Activated B cell treated with CpG ODN at 0.5 μM for 24 hours (primary cell): ENCODE measurements at places on chromosomes 5 and 9. TPM values are rescaled to one million over a fixed set of nuclear protein-coding genes. Genes with fewer than 3 reads are reported as not detected.

Gene SAXO1
- total RNA-seq: 0.02 TPM in 1 of 2 replicates, not detected in the other

Gene BNC2
- not detected in 2 replicates for total RNA-seq

Gene SPINK6
- not detected in 2 replicates for total RNA-seq

Gene SLC36A1
- 9.9 and 14.1 TPM in 2 replicates for total RNA-seq

Gene PCAT7
- total RNA-seq: not detected in 2 replicates

Gene ADCY2
- total RNA-seq: not detected in 2 replicates

DNA sequence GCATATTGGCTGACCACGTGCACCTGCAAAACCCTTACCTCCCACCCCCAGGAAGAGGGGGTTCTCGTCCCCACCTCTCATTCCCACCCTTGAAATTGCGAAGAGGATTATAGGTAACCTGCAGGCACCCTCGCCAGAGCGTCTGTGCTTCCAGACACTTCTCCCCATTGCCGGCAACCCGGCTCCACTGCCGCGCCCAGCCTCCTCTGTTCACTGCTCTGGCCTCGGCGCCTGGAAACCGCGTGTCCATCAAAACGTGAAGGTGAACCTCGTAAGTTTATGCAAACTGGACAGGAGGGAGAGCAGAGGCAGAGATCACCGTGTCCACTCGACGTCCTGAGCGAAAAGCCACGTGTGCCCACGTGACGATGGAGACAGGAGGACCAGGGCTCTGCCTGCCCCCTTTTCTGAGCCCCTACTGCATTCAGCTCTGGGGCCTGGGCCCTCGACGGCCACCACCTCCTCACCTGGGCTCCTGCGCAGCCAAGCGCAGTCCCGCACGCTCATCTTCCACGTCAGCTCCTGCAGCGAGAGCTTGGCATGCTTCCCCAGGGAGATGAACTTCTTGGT is 1.9 kb downstream of the TERT start:
- H3K36me3 ChIP-seq: no peaks in the 10 kb centered on the region
- DNase-seq: peak; percentile 5
- peaks cover 11% of the 10 kb centered on the region for H3K27me3 ChIP-seq
- no peak overlapping the region for H3K4me3 ChIP-seq
- H3K4me1 ChIP-seq: peaks cover 7% of the 10 kb centered on the region

DNA sequence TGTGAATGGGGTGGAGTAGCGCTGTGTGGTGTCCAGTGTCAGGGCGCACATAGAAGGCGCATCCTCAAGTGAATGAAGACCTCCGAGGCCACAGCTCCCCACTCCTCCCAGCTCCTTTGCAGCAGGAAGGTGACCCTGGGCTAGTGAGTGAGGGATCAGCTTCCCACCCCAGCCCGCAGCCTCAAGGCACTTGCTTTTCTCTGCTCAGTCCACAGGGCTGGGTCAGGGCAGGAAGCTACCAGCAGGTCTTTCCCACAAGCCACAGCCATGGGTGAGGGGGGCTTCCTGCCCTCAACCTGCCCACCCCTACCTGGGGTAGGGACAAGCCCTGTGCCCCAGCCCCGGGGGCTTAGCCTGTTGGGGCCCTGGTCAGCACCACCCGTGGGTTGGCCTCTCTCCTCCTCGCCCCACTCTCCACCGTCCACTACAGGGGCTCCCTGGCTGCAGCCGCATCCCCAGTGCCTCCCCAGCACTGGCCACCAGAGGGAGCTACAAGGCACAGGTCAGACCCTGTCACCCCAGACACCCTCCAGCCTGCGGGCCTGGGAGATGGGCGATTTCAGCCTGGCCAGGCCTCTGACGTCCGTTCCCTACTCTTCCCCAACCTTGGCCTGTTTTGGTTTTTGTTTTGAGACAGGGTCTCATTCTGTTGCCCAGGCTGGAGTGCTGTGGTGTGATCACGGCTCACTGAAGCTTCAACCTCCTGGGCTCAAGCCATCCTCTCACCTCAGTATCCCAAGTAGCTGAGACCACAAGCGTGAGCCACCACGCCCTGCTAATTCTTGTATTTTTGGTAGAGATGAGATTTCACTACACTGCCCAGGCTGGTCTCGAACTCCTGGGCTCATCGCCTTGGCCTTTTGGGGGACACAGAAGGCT is 1.3 kb upstream of the ABCA2 start:
- DNase-seq: peak; percentile 76
- H3K36me3 ChIP-seq: no peaks in the 10 kb centered on the region
- H3K4me3 ChIP-seq: peak overlapping the region; percentile 78
- H3K4me1 ChIP-seq: peaks cover 67% of the 10 kb centered on the region
- H3K27me3 ChIP-seq: no peaks in the 10 kb centered on the region

DNA sequence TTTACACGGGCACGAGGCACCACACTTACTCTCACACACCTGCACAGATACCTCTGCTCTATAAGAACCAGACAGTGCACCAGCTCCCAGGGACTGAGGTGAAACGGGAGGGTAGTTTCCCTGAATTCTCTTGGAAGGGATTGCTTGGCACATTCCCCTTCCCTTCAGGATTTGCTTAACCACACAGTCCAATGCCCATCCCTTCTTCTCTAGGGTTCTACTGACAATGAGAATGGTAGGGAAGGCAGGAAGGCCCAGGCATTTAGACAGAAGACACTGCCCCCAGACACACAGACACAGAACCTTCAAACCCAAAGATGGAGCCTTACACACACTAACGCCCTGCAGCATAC is 704 bp upstream of the LHX6 start:
- DNase-seq: no peak
- H3K4me3 ChIP-seq: no peak overlapping the region
- H3K27ac ChIP-seq: no peak overlapping the region
- peaks cover 4% of the 10 kb centered on the region for H3K4me1 ChIP-seq
- peaks cover 23% of the 10 kb centered on the region for H3K27me3 ChIP-seq

DNA sequence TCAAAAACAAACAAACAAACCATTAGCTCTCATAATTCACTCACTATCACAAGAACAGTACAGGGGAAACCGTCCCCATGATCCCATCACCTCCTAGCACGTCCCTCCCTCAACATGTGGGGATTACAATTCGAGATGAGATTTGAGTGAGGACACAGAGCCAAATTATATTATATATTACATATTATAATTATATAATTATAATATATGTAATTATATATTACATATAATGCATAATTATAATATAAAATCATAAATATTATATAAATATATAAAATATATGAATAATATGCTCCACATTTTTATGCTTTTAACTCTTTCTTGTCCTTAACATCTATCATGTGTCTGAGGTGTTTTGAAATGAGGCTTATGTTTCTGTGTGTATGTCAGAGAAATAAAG is 3.4 kb upstream of the C9 start:
- DNase-seq: no peak
- no peaks in the 10 kb centered on the region for H3K4me1 ChIP-seq
- H3K27ac ChIP-seq: no peak overlapping the region
- no peaks in the 10 kb centered on the region for H3K27me3 ChIP-seq

GRCh38 chr9:31137176-31138160 is 1247.0 kb upstream of the ACO1 start:
- H3K36me3 ChIP-seq: no peaks in the 10 kb centered on the region
- no peak overlapping the region for H3K27ac ChIP-seq
- no peaks in the 10 kb centered on the region for H3K4me1 ChIP-seq
- no peak overlapping the region for H3K4me3 ChIP-seq
- no peak for DNase-seq
- no peaks in the 10 kb centered on the region for H3K27me3 ChIP-seq

GRCh38 chr9:105883847-105884246 is 189.5 kb downstream of the TMEM38B start:
- no peaks in the 10 kb centered on the region for H3K36me3 ChIP-seq
- no peak for DNase-seq
- H3K4me1 ChIP-seq: no peaks in the 10 kb centered on the region
- H3K27ac ChIP-seq: no peak overlapping the region
- no peak overlapping the region for H3K4me3 ChIP-seq

GRCh38 chr9:131603199-131603598 is 57.9 kb downstream of the PRRT1B start:
- H3K4me1 ChIP-seq: no peaks in the 10 kb centered on the region
- no peak for DNase-seq
- no peak overlapping the region for H3K4me3 ChIP-seq

- H3K36me3 ChIP-seq: no peaks in the 10 kb centered on the region
- H3K27me3 ChIP-seq: no peaks in the 10 kb centered on the region
- no peak overlapping the region for H3K27ac ChIP-seq
- H3K4me3 ChIP-seq: no peak overlapping the region
Observed at GRCh38 chr5:127844581-127845021, 141.4 kb downstream of the CCDC192 start.
